Activated CD4-positive, alpha-beta T cell treated with anti-CD3 and anti-CD28 coated beads, Interleukin-2, amount 50 U/mL, for 24 hours (primary cell): ENCODE measurements at places on chromosomes 4 and X.

GRCh38 chr4:37445023-37445422, 200.5 kb downstream of the NWD2 start:
- DNase-seq: no peak

DNA sequence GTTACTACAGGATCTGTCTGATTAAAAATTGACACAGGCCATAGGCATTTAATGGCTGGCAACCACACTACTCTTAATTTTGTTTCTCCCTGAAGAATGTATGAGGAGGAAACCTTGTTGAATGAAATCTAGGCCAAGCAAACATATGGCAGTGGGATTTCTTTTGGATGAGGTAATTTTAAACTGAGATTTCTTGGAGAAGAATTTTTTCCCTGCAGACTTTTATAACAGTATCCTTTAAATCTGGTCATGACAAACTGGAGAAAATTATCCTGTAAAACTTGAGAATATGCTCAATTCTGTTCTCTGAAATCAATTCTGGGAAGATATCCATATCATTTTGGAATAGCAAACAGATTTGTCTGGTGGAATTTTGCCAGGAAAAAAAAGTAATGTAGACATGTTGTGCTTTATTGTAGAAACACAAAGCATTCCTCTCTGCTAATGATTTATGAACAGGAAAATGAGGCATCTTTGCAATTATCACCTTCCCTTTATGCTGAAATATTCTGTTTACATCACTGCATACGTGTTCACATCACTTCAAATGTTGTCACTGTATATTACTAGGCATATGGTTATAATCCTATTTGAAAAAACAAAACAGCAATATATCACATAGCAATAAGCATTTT, 108.3 kb upstream of the ARSJ start:
- DNase-seq: no peak

- DNase-seq: no peak
These were observed 8.8 kb downstream of the ENAM start for GRCh38 chr4:70637239-70637913.

GRCh38 chrX:131783555-131784308, 239.4 kb upstream of the STK26 start:
- no peak for DNase-seq

DNA sequence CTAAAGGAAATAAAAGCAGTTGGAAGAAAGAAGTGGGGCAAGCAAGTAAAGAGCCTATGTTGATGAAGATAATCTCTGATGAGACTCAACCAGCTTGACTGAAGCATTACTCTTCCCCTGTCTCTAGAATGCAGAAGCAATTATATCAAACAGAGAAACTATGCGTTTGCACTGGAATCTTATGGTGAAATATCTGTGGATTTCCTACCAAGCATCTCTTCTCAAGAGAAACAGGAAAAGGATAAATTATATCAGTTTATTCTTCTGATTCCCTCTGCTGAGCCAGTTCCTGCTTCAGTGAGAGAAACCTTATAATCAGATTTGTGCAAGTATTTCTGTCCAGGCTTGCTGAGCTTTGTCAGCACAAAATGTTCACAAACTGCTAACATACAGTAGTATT, 316.7 kb upstream of the SLC7A11 start:
- no peak for DNase-seq

DNA sequence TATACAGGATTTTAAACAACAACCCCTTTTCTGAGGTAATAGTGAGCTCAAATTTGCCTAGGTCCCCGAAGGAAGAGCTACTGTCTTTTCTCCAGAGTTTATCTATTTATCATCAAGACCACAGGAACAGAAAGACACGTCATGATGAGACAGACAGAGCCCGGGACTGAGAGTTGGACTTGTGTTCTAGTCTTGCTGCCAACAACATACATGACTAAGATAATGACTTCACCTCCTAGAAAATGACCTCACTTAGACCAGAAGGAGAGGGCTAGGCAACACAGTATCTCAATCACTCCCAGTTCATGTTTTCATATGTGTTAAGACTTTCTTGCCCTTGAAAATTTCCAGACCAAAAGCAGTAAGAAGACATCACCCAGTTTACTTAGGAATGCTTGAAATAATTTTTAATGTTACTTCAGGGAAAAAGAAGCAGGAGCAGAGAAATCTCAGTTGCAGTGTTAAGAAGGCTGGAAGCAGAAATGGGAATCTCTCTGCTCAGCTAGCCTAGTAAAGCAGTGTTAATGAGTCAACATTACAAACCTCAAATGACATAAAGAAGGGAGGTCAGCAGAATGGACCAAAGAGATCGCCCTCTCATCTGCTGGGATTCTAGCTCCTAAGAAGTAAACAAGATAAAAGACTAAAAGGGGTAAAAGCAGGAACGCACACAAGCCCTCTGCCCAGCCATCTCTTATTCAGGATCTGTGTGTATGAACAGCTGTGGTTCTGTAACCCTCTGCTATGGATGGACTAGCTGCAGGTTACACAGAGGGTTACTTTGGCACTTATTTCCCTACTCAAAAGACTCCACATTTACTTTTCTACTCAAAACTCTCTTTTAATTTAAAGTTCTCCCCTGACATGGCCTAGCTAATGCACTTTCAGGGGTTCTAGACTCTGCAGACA, 24.8 kb downstream of the PDGFC start:
- no peak for DNase-seq

DNA sequence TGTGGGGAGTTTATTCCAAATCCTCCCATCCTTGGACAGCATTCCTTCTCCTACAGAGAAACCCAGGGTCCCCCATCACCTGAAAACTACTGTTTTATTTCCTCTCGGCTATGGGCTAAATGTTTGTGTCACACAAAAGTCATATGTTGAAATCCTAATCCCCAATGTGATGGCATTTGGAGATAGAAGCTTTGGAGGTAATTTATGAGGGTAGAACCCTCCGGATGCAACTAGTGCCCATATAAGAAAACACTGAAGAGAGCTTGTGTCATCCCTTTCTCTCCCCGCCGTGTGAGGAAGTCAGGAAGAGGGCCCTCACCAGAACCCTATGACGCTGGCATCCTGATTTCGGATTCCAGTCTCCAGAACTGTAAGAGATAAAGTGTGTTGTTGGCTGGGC, 127.8 kb upstream of the NOCT start:
- DNase-seq: no peak

GRCh38 chr4:133856731-133857355, 344.7 kb downstream of the PABPC4L start:
- no peak for DNase-seq
